Fibroblast of skin of scalp (primary cell): ENCODE measurements at places on chromosomes 6 and 20.

GRCh38 chr6:158836625-158837311 is 17.6 kb upstream of the EZR start:
- no peak for DNase-seq

GRCh38 chr20:10551732-10552724 is 116.9 kb downstream of the SLX4IP start:
- DNase-seq, result no peak

- DNase-seq, result no peak
These were observed 76.3 kb downstream of the CDK19 start for GRCh38 chr6:110738899-110739365.

- no peak for DNase-seq
These were observed 164.2 kb upstream of the THEMIS start for GRCh38 chr6:128065072-128065471.

- no peak for DNase-seq
These were observed 175.1 kb downstream of the COL19A1 start for GRCh38 chr6:70041411-70041810.

- DNase-seq, result peak; percentile 62
These were observed 135.3 kb upstream of the BMP2 start for GRCh38 chr20:6632187-6632586.

DNA sequence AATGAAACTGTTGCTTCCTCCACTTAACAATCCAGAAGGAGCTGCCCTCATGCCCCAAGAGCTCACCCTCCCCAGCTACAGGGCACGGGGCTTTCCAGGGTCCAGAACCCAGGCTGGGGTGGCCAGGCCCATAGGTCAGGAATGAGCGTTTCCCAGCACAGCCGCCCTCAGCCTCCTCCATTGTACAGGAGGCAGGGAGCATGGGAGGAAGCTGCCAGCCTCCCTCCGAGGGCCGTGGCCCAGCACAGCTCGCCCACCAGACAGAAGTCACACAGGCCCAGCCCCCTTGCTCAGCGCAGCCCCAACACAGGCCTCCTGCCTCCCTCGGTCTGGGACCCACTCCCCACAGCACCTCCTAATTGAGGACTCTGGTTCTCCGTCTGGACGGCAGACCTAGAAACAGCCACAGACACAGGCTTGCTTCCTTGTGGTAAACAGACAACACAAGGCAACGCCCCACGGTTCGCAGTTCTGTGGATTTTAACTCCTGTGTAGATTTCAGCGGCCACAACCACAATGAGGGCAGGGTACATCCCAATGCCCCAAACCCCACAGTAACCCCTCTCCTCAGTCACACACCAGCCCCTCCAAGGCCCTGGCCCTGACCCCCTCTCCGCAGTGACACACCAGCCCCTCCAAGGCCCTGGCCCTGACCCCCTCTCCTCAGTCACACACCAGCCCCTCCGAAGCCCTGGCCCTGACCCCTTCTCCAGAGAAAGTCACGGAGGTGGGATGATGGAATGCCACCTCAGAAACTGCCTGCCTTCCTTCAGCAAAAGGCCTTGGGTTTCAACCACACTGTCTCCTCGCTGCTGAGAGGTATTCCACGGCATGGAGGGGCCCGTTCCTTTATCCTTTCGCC is 173.5 kb downstream of the DLL1 start:
- no peak for DNase-seq

- no peak for DNase-seq
These were observed 73.9 kb downstream of the JPH2 start for GRCh38 chr20:44112889-44113617.

DNA sequence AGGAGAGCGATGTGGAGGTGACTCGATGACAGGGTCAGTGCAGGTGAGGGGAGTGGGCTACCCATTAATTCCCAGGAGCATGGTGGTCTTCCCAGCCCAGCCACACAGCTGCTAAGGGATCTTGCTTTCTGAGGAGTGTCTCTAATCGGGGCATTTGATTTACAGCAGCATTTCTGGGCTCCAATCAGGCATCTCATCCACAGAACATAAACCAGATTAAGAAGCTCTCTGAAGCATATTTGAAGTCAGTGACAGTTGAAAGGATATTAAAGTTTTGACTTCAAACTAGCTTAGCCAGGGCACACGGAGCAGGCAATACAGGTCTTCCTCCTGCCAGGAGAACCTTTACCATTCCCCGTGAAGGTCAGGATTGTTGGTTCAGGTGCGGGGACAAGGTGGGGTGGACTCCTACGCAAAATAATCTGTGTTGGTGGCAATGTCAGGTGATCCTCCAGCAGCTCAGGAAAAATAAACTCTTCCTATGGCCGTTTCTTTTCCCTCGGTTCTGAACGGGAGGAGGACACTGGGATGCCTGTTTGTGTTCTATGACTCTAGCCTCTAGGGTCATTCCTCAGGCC is 39.9 kb upstream of the ZNF831 start:
- DNase-seq, result no peak

DNA sequence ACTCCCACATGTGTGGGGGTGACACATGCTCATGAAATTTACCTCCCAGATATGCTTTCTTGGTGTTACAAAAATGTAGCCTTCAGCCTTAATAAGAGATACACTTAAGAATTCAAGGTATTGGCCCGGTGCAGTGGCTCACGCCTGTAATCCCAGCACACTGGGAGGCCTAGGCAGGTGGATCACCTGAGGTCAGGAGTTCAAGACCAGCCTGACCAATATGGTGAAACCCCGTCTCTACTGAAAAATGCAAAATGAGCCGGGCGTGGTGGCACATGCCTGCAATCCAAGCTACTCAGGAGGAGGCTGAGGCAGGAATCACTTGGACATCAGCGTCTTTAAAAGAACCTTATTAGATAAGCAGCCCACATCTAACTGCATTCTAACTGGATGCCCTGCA is 614.3 kb upstream of the CDH4 start:
- no peak for DNase-seq

DNA sequence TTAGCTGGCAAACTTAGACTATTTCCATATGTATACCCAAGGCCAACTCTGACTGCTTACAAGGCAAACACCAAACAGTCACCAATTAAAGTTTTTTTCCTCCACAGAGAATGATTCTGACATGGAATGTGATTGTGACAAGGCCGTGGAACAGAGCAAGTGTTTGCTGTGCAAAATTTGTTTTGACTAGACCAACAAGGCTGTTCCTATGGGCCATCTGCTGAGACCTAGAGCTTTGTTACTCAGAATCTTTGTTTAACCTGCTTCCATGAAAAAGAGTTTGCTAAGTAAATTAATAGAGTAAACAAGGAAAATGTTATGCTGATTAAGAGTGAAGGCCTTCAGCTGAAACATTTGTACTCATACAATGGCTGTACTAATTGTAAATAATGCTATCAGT is 51.6 kb upstream of the IMPG1 start:
- no peak for DNase-seq

DNA sequence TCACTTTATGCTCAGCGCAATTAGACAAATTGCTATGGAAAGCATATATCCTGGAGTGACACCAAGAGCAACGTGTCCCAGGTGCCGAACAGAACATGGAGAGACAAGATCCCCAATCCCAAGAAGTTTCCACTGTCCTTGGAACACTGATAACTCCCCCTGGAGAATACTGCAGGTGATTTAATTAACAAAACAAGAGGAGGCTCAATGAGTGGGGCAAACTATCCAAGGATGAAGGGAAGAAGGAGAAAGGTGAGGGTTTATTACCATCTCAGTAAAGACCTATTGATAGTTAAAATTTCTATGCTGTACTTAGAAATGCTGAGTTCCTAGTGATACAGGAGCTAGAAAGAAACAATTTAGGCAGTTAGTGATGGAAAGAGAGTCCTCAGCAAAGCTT is 35.7 kb downstream of the EDN1 start:
- DNase-seq, result no peak

DNA sequence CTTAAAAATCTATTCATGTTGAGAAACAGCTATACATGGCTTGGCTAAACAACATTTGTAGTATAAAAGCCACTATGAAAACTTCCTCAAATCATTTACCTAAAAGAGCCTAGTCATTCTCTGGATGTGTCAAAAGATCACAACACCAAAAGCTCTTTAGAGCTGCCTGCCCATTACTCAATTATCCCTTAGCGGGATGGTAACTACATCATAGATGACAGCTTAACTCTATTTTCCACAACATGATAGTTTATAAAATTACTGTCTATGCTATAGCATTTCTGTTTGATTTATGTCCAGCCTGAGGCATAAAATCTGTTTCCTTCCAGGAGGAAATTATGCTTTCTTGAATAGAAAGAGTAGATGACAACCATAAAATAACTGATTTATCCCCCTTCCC is 777.6 kb upstream of the HS3ST5 start:
- no peak for DNase-seq

- DNase-seq, result peak; percentile 51
These were observed 58.2 kb upstream of the TRAF3IP2 start for GRCh38 chr6:111663692-111664564.

- DNase-seq, result peak; percentile 77
These were observed 6.8 kb upstream of the MAPK13 start for GRCh38 chr6:36123270-36124139.

DNA sequence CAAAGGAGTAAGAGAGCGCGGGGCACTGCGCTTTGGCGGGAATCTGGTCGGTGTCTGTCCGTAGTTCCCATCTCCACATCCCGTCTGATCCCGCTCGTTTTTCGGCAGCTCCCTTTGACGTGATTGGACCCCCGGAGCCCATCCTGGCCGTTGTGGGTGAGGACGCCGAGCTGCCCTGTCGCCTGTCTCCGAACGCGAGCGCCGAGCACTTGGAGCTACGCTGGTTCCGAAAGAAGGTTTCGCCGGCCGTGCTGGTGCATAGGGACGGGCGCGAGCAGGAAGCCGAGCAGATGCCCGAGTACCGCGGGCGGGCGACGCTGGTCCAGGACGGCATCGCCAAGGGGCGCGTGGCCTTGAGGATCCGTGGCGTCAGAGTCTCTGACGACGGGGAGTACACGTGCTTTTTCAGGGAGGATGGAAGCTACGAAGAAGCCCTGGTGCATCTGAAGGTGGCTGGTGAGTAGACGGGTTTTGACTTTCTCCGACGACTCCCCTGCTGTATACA is 1.4 kb downstream of the BTN1A1 start:
- peak; percentile 31 for DNase-seq

GRCh38 chr20:24995741-24996448 is 3.3 kb upstream of the APMAP start:
- DNase-seq, result peak; percentile 33

DNA sequence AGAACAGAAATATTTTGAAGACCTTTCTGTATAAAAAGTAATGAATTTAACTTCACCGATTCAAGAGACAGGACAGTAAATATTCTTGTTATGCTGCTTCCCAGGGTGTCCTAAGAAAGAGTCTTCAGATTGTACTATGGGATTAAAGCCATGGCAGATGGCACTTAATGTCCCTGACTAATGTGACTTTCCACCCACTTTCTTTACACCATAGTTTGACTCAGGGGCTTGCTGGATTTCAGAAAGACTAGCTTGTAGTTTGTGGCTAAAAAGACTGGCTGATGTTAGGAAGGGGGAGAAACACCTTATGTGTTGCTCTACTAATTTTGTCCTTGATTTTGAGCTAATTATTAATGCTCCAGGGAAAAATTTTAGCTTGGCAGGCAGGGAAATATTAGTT is 75.9 kb downstream of the UTRN start:
- DNase-seq, result no peak

DNA sequence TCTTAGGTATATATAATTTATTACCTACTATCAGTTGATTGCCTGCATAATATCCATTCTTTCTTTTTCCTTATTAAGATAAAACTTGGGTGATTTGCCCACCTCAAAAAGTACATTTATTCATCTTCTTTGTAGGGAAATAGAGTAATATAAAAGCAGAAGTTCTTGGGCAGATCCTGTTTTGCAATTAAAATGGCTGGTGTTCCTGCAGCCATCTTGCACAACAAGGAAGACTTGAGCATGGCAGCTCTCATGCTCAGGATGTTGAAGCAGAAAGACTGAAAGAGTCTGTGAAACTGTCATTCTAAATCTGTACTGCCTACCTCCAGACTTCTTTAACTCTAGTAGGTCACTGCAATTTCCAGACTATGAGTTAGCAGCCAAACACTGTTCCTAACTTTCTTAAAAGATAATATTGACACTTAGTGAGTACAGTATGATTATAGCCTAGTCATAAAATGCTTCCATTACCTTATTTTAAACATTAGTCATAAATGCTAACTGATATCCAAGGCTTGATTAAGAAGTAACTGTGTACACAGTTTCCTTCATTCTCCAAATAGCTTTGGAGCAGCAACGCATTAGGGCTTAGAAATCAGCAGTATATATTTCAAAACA is 24.6 kb upstream of the HTR1B start:
- DNase-seq, result no peak

GRCh38 chr6:142693441-142693840 is 251.5 kb downstream of the HIVEP2 start:
- DNase-seq, result peak; percentile 65

DNA sequence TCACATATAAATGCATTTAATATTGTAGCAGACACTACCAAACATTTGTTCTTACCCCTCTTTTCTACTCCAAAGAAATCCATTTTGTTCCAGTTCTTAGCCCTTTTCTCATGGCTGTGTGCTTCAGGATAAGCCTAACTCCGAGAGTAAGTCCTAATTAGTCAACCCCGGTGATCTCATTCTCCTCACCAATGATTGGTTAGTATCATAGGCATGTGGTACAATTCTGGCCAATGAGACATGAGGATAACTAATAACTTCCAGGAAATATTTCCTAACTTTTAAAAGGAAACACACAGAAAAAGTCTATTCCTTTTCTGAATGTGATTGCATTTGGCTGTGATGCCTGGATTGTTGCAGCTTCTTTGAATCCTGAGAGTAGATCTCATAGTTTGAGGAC is 116.0 kb downstream of the GPR63 start:
- DNase-seq, result no peak

- DNase-seq, result peak; percentile 38
These were observed 170.1 kb upstream of the LAMP5 start for GRCh38 chr20:9344083-9344920.

- no peak for DNase-seq
These were observed 95.9 kb downstream of the SSR1 start for GRCh38 chr6:7216941-7217621.

GRCh38 chr20:30487947-30488926 is 769.2 kb upstream of the DEFB115 start:
- no peak for DNase-seq

DNA sequence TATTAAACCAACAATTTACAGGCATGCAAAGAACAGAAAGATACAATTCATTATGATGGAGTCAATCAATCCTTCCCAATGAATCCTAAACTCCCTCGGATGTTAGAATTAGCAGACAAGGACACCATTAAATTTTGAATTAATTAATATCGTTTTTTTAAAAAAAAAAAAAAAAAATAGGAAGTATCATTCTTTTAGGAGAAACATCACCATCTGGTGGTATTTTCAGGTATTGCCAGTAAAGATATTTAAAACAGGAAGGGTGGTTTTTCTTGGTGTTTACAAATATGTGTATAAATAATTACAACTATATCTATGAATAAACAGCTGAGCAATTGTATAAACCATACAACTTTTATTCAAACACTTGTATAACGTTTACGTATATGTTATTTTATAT is 564.4 kb downstream of the HAO1 start:
- peak; percentile 19 for DNase-seq

- no peak for DNase-seq
These were observed 68.6 kb downstream of the SYNJ2 start for GRCh38 chr6:158050107-158050735.

- DNase-seq, result no peak
These were observed 309.8 kb upstream of the SUPT3H start for GRCh38 chr6:45687570-45687969.
